ENCODE measurements at places on chromosomes 4 and X.

GRCh38 chrX:19625612-19626011 lies 110.3 kb upstream of the MAP3K15 start:
- DNase-seq: no peak

DNA sequence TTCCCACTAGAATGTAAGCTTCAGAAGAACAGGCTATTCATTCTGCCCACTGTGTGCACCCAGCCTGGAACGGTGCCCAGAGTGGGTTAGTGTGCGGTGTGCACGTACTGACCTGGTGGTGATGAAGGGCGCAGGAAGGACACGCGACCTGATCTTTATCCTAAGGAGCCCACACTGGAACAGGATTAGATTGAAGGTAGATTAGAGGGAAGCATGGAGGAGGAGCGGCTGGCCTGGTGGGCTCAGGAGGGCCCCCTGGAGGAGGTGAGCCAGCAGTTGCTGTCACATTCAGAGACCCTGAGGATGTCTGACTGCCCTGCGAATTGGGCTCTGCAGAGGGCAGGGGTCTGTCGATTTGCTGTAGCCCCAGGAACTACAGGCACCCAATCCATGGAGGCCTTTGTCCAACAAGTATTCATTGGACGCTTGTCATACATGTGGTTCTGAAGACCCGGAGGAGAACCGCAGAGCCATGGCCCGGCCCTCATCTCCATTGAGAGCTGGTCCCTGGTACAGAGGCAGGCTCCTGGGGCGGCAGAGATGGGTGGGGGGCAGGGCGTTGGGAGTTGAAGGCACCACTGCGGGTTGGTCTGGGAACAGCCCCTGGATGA lies 73.2 kb downstream of the HTRA3 start:
- no peak for DNase-seq

GRCh38 chr4:158333820-158334219 lies 123.5 kb downstream of the TMEM144 start:
- no peak for DNase-seq

GRCh38 chr4:25075851-25076250 lies 45.1 kb upstream of the LGI2 start:
- no peak for DNase-seq

- no peak for DNase-seq
These were observed 138.0 kb upstream of the FAM9B start for GRCh38 chrX:9171841-9172463.

DNA sequence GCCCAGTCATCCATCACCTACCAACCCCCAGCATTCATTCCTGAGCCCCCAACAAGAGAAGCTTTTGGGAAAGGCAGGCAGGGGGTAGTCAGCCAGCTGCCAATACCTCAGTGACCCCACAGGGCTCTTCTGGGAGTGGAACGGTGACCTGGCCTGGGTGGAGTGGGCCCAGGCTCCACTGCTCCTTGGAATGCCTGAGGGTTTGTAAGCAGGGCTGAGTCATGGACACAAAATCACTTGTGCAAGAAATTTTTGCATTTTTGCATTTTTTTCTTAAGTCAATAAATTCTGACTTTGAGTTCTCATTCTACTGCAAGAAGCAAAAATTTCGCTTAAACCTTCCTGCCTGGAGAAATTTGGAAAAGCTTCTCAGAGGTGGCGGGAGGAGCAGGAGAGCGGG lies 18.5 kb downstream of the SORCS2 start:
- no peak for DNase-seq

DNA sequence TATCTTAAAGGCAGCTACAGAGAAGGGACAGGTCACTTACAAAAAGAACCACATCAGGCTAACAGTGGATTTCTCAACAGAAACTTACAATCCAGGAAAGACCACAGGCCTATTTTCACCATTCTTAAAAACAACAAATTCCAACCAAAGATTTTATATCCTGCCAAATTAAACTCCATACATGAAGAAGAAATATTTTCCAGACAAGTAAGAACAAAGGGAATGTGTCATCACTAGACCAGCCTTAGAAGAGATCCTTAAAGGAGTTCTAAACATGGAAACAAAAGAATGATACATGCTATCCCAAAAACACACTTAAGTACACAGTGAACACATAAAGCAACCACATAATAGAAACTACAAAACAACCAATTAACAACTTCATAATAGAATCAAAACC lies 105.6 kb downstream of the ANXA10 start:
- DNase-seq: no peak

DNA sequence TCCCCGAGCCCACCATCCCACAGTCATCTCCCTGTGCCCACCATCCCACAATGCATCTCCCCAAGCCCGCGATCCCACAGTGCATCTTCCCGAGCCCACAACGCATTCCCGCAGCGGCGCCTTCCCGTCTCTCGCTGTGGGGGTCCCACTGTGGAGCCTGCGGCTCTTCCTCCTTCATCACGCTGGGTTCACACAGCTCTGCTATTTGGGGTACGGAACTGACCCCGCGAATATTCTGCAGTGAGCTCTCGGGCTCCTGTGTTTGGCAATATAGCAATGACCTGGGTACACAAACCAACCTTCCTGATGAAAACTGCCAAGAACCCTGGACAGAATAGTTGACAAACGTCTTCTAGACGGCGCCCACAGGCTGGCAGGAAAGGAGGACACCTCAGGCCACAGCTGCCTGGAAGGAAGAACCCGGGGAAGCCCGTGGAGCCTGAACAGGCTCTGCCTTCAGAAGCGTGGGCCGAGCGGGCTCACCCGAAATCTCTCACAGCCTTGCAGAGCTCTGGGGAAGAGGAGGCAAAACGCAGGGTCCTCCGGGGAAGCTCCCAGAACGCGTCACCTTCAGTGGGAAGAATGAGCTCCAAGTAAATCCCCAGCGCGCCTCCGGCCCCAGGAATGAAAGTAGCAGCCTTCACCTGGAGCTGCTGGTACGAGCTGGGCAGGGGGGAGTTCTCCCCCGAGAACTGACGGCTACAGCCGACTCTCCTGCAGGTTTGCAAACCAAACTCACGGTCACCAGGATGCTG lies 22.9 kb downstream of the PPP2R3B start:
- DNase-seq: no peak

DNA sequence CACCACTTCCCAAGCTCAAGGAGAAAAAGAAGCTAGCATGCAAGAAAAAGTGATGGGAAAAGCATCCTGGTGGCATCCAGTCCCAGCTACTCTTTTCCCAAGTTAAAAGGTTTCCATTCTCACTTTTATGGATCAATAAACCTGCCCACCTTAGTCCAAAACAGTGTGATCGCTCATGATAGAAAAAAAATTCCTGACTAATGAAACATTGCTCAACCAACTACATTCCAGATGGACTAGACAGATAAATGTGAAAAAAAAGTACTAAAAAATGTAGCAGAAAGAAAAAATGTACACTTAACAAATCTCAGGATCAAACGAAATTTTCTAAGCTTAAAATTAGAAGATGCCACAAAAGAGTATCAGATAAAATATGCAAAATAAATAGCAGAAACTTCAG lies 312.2 kb downstream of the TMA16 start:
- no peak for DNase-seq

DNA sequence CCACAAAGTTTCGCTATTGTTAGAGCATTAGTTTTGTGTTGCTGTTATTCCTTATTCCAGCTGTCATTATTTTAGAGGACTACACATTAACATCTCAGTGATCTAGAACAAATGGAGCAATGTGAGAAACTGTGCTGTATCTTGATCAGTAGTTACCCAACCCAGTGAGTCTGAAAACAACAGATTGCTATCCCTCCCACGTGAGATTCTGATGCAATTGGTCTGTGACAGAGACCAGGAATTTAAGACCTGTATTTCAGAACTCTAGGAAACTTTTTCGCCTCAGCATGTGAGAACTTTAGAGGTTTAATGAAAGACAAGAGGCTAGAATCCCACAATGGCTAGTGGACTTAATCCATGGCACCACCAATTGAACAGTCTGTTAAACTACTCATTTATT lies 35.7 kb upstream of the CDS1 start:
- DNase-seq: no peak

- no peak for DNase-seq
These were observed 256.1 kb upstream of the ITM2A start for GRCh38 chrX:79623098-79623762.

DNA sequence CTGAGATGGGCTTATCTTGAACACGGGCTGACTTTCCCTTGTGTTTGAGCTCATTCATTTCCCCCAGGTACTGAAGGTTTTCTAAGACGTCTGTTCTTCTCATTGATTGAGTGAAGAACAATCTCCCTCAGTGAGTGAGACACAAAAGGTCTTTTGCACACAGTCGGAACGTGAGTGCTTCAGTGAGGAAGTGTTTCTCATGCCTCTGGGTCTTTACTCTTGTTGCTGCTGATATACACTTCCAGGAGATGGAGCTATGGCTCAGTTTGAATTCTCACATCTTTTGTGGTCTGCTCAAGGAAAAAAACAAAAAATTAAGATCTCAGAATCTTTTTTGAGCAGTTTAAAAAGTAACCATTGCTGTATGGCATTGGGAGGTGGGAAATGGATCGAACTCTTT lies 981.9 kb upstream of the TENM3 start:
- DNase-seq: no peak

DNA sequence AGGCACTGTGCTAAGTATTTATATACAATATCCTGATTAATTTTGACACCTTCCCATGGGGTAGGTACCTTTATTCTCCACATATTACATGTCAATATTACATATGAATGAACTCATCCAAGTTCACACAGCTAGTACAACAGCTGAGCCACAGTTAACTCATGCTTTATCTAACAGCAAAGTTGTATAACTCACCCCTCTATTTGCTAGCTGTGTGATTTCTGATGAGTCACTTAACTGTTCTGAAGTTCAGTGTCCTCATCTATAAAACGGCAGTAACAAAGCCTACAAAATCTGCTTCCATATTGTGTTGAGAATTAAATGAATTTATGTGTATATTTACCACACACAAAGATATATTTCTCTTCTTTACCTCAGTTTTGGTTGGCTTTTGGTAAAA lies 48.2 kb upstream of the KDR start:
- DNase-seq: no peak
